ENCODE measurements at places on chromosomes 4 and X.
A peak's percentile ranks its signal among the peaks of the same experiment; 100 is the strongest.

DNA sequence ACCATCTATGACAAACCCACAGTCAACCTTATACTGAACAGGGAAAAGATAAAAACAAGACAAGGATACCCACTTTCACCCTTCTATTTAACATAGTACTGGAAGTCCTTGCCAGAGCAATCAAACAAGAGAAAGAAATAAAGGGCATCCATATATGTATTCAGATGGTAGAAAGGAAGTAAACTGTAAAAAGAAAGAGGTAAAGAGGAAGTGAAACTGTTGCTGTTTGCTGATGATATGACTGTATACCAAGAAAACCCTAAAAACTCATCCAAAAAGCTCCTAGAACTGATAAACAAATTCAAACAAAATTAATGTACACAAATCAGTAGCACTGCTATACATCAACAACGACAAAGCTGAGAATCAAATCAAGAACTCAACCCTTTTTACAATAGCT is 538.7 kb upstream of the PABPC4L start:
- DNase-seq, result no peak

- no peak for DNase-seq
Observed at GRCh38 chr4:159766241-159766640, 663.4 kb downstream of the RAPGEF2 start.

GRCh38 chr4:129264008-129264657 is 168.2 kb downstream of the C4orf33 start:
- no peak for DNase-seq

GRCh38 chrX:126900937-126901336 is 81.4 kb downstream of the PRR32 start:
- no peak for DNase-seq

- peak; percentile 12 for DNase-seq
Observed at GRCh38 chrX:15856222-15856587, 1.6 kb upstream of the AP1S2 start.

- DNase-seq, result no peak
Observed at GRCh38 chr4:161419822-161420221, 744.0 kb downstream of the FSTL5 start.

GRCh38 chr4:143021384-143021783 is 163.3 kb upstream of the USP38 start:
- no peak for DNase-seq

- DNase-seq, result no peak
Observed at GRCh38 chrX:19624739-19625138, 109.4 kb upstream of the MAP3K15 start.

DNA sequence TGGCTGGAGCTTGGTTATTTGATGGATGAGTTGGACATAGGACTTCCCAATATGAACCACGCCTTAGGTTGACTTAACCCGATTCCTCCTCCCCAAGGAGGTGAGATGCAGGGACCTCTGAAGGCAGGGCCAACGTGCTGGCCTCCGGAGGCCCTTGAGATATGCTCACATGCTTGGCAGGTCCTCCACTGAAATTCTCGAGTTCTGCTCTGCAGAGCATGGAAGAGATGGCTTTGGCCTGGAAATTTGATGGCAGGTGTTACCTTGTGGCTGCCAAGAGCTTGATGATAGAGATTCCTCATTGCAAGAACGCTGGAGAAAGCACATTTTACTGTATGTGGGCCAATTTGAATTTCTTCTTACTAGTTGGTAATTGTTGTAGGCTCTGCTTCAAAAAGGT is 117.4 kb upstream of the LIMCH1 start:
- DNase-seq, result no peak

- peak; percentile 41 for DNase-seq
Observed at GRCh38 chr4:15457406-15458201, 12.1 kb upstream of the CC2D2A start.

DNA sequence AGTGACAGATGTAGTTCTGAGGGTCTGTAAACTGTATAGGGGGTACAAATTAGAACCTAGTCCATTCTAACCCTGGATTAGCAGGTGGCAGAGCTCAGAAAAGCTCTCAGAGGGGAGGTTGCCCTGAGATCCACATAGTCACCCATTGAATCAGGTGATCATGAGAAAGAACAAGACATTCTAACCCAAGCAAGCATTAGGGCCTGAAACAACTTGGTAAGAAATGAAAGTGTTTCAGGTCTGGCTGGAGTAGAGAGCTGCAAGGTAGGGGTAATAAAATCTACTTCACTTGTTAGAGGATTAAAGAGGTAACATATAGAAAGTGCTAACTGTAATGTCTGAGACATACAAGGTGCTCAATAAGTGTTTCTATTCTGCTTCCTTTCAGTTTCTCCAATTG is 8.8 kb upstream of the BMP2K start:
- no peak for DNase-seq

GRCh38 chr4:85777908-85778631 is 303.1 kb downstream of the ARHGAP24 start:
- DNase-seq, result no peak

- DNase-seq, result peak; percentile 60
Observed at GRCh38 chrX:65035446-65035770, 59.2 kb upstream of the ZC4H2 start.

GRCh38 chrX:14964500-14964899 is 91.3 kb downstream of the MOSPD2 start:
- DNase-seq, result no peak

- no peak for DNase-seq
Observed at GRCh38 chrX:53135581-53135980, 41.6 kb downstream of the KANTR start.

- peak; percentile 7 for DNase-seq
Observed at GRCh38 chr4:156169011-156169410, 215.3 kb upstream of the CTSO start.

DNA sequence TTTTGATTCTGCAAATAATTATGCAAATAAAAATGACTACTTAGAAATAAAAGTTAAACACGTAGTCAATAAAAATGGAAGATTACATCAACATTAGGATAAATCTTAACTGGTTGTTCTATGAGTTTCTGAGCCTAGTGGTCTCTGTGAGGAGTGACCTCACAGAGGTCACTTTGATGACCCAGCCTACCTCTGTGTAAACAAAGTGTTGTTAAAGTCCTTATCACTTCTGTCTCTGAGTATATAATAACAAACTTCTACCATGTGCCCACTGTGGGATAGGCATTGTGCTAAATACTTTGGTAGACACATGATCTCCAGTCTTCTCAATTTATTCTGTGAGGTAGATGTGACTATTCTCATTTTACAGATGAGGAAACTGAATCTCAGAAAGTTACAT is 85.4 kb downstream of the PDE5A start:
- no peak for DNase-seq

GRCh38 chr4:109113521-109113920 is 188.9 kb downstream of the COL25A1 start:
- DNase-seq, result no peak

GRCh38 chr4:575281-576141 is 584 bp downstream of the TMEM271 start:
- peak; percentile 14 for DNase-seq

DNA sequence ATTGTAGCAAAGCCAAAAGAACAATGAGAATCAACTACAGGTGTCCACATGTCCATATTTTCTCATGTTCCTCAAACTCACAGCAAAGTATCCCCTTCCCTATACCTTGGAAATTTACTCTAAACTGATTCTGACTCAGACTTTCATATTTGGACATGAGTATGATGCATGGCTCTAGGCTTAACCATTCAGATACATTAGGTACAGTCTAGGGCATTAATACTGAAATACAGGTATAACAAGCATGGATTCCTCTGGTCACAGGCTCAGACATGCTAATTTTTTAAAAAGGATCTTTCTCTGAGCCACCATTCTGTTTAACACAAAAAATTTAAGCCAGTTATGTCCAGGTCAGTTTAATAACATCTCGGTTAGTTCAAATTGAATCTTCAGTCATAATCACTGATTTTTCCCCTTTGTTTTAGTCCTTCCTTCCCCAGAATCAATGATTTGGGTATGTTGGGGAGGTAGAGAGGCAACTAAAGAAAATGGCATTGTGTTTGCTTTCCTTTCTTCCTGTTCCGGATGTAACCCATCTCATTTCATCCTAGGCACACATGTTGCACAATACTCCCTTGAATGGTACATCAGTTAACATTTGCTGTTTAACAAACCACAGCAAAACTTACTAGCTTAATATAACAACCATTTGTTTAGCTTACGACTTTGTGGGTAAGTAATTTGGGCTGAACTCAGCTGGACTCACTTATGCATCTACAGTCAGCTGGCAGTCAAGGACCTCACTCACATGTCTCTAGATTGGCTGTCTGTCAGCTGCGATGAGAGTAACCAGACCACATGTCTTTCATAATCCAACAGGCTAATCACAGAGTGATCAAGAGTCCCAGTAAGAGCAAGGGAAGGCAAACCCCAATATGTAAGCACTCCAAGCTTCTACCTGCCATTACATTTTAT is 75.3 kb upstream of the GRIA3 start:
- DNase-seq, result no peak

DNA sequence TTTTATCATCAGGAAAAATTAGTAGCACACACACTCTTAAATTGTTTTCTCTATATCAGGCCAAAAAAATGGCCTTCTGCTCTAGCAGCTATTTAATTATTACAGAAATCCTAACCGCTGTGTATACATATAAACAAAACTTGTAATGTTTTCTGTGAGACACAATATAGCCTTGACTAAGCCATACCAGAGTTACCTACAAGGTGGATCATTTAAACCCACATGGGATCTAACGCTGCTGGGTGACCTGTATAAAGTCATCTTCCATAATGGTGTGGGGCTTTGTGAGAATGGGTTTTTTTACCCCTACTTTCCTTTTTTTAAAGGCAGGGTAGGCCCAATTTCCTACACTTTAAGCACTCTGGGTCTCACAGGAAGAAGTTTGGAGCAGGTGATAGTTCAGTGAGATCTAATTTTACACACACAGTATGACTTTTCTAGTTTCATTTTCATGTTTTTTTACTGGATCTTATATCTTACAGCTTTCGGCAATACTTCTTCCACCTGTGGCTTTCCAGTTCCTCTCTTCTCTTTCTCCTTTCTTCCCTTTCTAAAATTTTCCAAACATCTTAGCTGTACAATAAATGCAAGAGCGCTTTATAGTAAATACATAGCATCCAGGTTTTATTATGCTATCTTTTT is 66.9 kb upstream of the MMAA start:
- DNase-seq, result no peak

GRCh38 chr4:101284546-101284945 is 62.8 kb downstream of the PPP3CA start:
- peak; percentile 21 for DNase-seq

DNA sequence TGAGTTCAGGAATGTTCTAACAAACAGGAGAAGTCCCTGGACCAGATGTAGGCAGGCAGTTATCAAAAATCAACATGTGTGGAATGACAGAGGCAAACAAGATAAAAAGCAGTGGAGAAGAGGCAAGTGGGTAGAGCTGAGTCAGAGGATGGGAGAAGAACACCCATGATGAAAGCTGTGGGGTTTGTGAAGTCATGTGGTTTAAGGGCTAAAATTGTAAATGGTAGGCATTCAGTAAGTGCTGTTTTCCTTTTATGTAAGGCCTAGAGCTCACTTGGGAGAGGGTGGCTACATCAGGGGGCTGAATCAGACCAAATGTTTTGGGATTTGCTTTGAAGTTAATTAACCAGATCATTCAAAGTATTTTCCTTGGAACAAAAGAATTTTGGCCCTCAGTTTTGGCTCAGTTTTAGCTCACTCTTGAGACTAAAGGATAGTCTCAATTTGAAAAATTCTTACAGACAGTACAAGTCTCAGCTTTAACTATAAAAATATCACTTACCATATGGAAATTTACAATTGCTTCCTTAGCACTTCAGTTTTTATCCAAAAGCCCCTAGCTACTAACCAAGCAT is 114.5 kb upstream of the PCDH7 start:
- DNase-seq, result no peak

- DNase-seq, result peak; percentile 1
Observed at GRCh38 chrX:17944833-17945497, 83.9 kb upstream of the RAI2 start.

DNA sequence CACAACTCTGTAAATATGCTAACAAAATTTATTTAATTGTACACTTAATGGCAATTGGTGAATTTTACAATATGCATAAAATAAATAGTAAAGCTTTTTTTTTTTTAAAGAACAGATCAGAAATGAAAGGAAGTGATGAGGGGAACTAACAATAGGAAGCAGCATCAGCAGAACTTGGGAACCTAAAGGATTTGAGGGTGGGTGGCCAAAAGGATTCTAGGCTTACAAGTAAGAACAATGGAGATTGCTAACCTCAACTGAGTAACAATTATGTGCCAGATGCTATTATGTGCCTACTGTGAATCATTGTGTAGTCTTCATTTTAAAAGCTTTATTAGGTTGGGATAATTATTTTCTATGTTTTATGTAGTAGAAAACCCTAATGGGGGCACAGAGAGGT is 185.2 kb downstream of the LDB2 start:
- DNase-seq, result no peak

GRCh38 chr4:89248879-89249281 is 58.7 kb downstream of the GPRIN3 start:
- DNase-seq, result no peak

- DNase-seq, result no peak
Observed at GRCh38 chr4:153408932-153409331, 57.2 kb upstream of the TMEM131L start.

DNA sequence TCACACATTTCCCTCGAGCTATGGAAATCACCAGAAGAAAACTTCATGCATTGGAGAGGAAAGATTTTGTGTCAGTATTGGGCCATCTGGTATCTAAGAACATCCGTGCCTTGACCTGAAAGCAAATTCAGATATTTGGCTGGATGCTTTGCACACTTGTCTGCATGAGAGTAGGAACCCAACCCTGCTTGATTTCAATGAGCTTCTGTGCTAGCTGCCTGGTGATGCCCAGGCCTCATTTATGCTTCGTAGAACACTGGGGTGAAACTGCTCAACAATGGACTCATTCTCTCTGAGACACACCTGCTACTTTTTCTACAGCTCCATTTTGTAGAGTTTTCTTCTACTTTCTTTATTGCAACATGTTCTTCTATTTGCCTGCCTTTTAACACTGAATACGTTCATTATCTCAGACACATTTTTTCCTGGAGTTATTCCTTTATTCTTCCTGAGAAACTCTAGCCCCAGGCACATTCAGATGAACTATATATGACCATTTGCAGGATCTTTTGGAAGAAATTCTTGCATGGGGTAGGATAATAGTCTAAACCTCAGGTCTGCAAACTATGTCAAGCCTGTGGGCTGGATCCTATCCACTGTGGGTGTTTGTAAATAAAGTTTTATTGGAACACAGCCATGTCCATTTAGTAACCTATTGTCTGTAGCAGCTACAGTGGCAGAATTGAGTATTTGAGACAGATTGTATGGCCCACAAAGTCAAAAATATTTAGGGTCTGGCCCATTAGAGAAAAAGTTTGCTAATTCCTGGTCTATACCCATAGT is 83.8 kb upstream of the CLCN4 start:
- DNase-seq, result no peak

GRCh38 chrX:79065696-79066095 is 78.8 kb upstream of the GPR174 start:
- no peak for DNase-seq

- no peak for DNase-seq
Observed at GRCh38 chr4:22650771-22651170, 42.0 kb upstream of the GBA3 start.

GRCh38 chrX:115584696-115585095 is 23.7 kb downstream of the PLS3 start:
- no peak for DNase-seq

GRCh38 chr4:10205223-10205622 is 88.6 kb upstream of the WDR1 start:
- DNase-seq, result no peak

- DNase-seq, result no peak
Observed at GRCh38 chrX:139831675-139832456, 101.0 kb downstream of the ATP11C start.
